ENCODE measurements at places on chromosomes 11 and 22. TPM values are rescaled to one million over a fixed set of nuclear protein-coding genes. Genes with fewer than 3 reads are reported as not detected.
A peak's percentile ranks its signal among the peaks of the same experiment; 100 is the strongest.

- H3K27ac ChIP-seq = peak overlapping the region; percentile 73
- H3K36me3 ChIP-seq = no peaks in the 10 kb centered on the region
- H3K27me3 ChIP-seq = no peaks in the 10 kb centered on the region
- H3K4me3 ChIP-seq = peak overlapping the region; percentile 47
These were observed 1.8 kb upstream of the RASGRP2 start for GRCh38 chr11:64745521-64746328.

DNA sequence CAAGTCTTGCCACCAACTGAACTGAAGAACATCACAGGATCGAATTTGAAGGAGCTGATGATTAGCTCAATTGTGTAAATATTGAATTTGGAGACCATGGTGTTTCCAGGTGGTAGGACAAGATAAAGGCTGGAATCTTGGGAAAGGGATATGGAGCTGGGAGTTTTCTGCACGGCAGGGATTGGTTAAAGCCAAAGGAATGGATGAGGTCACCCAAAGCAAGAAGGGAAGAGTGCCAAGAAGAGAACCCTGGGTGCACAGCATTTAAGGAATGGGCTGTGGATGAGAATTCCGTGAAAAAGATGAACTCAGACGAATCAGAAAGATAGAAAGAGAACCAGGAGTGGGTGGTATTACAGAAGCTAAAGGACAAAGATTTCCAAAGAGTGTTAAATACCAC lies 29.4 kb upstream of the RRAS2 start:
- no peak for DNase-seq
- H3K27me3 ChIP-seq = peaks cover 20% of the 10 kb centered on the region
- H3K4me1 ChIP-seq = no peaks in the 10 kb centered on the region
- H3K27ac ChIP-seq = no peak overlapping the region

DNA sequence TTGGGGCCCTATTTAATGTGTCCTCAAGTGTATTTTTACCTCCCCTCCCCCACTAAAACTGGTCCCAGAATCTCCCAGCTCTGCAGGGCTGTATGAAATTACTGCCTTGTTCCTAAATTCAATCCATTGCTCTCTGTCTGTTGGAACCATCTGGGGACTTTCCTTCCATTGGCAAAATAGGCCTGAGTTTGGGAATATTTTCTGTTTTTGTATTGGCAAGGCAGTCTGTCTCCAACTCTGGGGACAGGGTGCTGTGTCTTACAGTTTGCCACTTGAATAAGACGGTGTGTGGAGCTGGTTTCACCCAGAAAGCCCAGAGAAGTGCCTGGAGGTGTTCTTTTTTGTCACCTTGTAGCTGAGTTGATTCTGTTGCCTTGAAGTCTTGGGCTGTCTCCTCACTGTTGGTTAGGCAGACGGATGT lies 1.3 kb downstream of the PACS1 start:
- H3K36me3 ChIP-seq = peaks cover 50% of the 10 kb centered on the region
- H3K4me1 ChIP-seq = peaks cover 19% of the 10 kb centered on the region
- H3K27me3 ChIP-seq = no peaks in the 10 kb centered on the region
- H3K4me3 ChIP-seq = peak overlapping the region; percentile 72
- DNase-seq = no peak

GRCh38 chr11:2789331-2789730 lies 89.5 kb upstream of the KCNQ1OT1 start:
- no peaks in the 10 kb centered on the region for H3K36me3 ChIP-seq
- peaks cover 11% of the 10 kb centered on the region for H3K4me1 ChIP-seq
- no peak for DNase-seq
- H3K4me3 ChIP-seq = no peak overlapping the region

GRCh38 chr11:69217276-69218105 lies 61.8 kb downstream of the SMIM38 start:
- H3K4me1 ChIP-seq = peaks cover 8% of the 10 kb centered on the region
- peaks cover 17% of the 10 kb centered on the region for H3K27me3 ChIP-seq
- no peaks in the 10 kb centered on the region for H3K36me3 ChIP-seq
- H3K27ac ChIP-seq = no peak overlapping the region
- DNase-seq = no peak

- H3K36me3 ChIP-seq = no peaks in the 10 kb centered on the region
- peaks cover 10% of the 10 kb centered on the region for H3K4me1 ChIP-seq
- no peak overlapping the region for H3K27ac ChIP-seq
- no peak overlapping the region for H3K4me3 ChIP-seq
These were observed 43.9 kb downstream of the ADM start for GRCh38 chr11:10348650-10349280.

Gene SMC1B
- total RNA-seq = not detected

Gene SYT8
- not detected for total RNA-seq

Measured in K562 (cell line).